ENCODE measurements at places on chromosomes 2 and 18. TPM values are rescaled to one million over a fixed set of nuclear protein-coding genes. Genes with fewer than 3 reads are reported as not detected.

- no peak for DNase-seq
Measured at GRCh38 chr2:237530472-237531433, 35.6 kb upstream of the PRLH start.

GRCh38 chr2:133146893-133147292 lies 421.4 kb downstream of the NCKAP5 start:
- no peak for DNase-seq

DNA sequence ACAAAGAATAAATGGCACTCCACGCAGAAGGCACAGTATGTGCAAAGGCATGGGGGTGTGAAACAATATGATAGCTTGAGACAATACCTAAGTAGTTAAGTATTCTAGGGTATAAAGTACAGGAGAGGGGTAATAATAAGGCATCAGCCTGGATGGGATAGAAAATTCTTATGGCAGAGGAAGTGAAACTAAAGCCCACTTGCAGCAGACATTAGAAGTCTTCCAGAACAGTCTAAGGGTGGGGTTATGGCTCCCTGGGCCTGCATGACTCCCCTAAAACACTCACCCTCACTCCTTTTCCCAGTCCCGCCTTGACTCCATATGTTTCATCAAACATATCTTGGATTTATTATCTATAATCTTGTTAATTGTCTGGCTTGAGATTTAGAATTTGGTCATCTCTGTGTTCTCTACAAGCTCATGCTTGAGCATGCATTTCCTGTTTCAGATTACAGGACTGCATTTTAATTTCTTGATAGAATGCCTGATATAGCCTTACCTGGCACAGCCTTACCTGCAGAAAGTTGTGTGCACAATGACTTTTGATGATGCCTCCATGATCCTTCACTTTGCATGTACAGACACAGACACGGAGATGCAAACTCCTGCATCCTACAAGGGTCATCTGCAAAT lies 28.5 kb upstream of the TMBIM1 start:
- no peak for DNase-seq

- DNase-seq = no peak
Measured at GRCh38 chr2:20027260-20027677, 14.8 kb upstream of the MATN3 start.

- peak; percentile 85 for DNase-seq
Measured at GRCh38 chr2:28137221-28137620, 246.7 kb downstream of the BABAM2 start.

FEV gene
- not detected for total RNA-seq

DNA sequence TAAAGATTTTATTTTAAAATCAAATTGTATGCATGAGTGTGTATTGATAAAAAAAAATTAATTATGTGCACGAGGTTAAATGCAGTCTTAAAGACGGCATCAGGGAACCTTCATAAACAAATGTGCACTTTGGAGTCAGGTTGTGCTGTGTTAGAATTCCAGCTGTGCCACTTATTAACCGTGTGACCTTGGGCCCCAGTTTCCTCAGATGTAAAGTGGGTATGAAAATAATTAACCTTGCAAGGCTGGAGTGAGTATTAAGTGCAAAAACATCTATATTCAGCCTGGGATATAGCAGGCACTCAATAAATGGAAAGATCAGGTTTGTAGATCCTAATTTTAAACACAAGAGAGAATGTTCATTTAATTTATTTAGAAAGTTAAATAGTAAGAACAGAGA lies 14.5 kb upstream of the MYCN start:
- no peak for DNase-seq

SKOR2 gene
- not detected for total RNA-seq

DNA sequence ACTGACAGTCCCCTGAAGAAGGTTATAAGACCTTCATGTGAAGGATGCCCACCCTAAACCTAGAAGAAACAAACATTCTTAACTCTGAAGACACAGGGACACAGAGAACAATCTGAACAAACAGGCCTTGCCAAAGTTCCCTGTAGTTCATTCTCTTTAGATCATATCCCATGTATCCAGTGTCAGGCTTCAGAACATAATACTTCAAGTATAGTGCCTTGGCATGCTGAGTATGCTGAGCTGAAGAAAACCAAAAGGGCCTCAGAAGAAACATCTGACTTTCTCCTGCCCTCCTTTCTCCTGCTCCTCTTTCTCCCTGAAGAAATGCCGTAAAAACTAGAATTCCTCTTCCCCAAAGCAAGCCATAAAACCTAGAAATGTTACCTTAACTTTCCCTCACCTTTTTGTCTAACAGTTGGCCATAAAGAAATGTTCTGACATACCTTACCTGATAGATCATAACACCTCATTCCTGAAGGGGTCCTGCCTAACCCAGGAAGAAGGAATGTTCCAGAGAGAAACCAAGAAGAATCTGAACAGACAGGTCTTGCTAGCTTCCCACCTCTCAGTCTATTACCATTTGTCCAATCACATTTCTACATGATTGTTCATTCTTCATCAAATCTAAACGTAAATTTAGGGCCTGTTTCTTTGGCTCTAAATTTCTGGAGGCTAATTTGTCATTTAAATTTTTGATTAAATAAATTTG lies 160.1 kb upstream of the ZC3H15 start:
- DNase-seq = no peak

MOCOS gene
- total RNA-seq = 0.68 TPM

DNA sequence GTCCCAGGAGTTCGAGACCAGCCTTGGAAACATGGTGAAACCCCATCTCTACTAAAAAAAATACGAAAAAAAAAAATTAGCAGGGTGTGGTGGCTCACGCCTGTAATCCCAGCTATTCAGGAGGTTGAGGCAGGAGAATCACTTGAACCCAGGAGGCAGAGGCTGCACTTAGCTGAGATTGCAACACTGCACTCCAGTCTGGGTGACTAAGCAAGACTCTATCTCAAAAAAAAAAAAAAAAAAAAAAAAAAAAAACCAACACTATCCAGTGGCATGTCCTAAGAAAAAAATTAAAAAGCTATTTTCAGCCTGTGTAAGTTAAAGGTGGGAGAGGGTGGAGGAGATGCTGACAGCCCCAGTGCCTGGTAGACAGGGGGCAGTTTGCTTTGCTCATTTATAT lies 32.2 kb upstream of the REL start:
- no peak for DNase-seq

- no peak for DNase-seq
Measured at GRCh38 chr2:110858135-110858725, 125.9 kb downstream of the ACOXL start.

GRCh38 chr2:71799013-71799575 lies 345.7 kb downstream of the DYSF start:
- DNase-seq = no peak

MREG gene
- total RNA-seq = 1.5 TPM

TUBA4B gene
- not detected for total RNA-seq

SATB2 gene
- total RNA-seq = 0.95 TPM

ZBTB7C gene
- 0.71 TPM for total RNA-seq

TRIM43 gene
- total RNA-seq = not detected

- DNase-seq = no peak
Measured at GRCh38 chr2:127080226-127080937, 26.6 kb downstream of the BIN1 start.

DNA sequence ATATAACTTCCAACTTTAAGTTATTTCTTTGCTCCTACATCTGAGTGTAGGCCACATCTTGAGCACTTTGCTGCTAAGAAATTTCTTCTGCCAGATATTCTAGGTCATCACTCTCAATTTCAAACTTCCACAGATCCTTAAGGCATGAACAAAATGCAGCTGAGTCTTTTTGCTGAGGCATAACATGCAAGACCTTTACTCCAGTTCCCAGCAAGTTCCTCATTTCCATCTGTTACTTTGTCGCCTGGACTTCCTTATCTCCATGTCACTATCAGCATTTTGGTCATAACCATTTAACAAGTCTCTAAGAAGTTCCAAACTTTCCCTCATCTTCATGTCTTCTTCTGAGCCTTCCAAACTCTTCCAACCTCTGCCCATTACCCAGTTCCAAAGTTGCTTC lies 1077.3 kb upstream of the TMEFF2 start:
- no peak for DNase-seq

SIGLEC15 gene
- not detected for total RNA-seq

HOXD13 gene
- total RNA-seq = 48.9 TPM

GRCh38 chr2:199772035-199772976 lies 78.7 kb downstream of the FTCDNL1 start:
- DNase-seq = no peak
